ENCODE measurements at places on chromosomes 16 and 17.

DNA sequence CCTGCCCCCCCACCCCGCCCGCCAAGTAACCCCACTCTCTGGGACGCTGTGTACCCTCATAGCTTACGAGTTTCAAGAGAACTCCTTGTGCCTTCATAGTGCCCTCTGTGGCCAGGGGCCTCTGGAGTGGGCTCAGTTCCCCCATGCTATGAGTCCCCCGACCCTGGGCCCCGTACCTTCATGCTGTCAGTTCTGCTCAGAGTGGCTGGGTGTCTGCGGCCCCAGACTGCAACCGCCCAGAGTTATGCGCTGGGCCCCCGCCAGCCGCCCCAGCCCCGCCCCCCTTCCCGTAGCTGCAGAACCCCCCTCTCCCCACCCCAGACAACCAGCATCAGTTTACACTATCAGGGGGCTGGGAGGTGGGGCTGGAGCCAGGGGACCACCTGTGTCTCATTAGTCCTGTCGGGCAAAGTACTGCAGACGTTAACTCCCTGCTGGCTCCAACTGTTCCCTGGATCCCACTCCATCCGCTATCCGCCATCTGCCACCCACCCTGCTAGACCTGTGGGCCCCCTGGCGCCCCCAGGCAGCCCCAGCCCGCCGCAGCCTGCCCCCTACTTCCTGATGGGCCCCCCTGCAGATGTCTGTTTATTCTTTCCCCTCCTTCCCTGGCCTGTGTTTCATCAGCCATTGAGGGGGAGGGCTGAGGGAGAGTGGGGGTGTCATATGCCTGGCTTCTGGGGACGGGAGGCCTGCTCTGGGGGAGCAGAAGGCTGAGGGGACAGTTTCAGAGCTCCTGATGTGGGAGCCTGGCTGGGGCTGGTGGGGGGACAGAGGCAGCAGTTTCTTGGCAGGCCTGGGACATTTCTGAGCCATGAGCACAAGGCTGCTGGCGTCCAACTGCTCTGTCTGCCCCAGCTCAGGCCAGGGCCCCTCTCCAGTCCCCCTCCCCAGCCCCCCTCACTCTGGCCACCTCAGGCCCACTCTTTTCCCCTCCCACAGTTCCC, at the start of gene MFAP4:
MFAP4 (minus strand) TSS at position 217 of the 947 bp plus-strand sequence; CDS start at position 182, 35 bp downstream.
- no peak for DNase-seq

DNA sequence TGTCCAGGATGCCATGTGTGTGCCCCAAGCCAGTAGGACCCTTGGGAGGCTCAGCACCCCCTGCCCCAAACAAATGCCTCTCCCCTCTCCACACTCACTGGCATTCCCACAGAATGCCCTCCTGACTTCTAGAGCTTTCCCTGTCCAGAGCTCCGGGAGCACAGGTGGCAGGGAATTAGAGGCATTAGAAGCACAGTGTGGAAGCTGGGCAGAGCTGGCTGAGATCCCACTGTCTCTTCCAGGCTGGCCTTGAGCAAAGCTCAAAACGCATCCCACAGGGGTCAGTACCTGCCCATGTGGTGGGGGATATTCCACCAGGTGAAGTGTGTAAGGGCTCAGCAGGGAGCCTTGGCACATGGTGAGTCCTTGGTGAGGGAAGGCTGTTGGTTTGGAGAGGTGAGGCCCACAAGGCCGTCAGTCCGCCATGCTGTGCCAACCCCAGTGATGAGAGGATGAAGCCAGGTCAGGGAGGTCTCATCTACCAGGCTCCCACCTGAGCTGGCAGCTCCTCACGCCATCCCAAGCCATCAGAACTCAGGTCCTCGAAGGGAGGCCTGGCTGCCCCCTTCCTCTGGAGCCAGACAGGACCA, 18.1 kb downstream of the ENDOV start:
- DNase-seq: no peak

GRCh38 chr17:55264278-55264644, 499 bp upstream of the HLF start:
- no peak for DNase-seq

DNA sequence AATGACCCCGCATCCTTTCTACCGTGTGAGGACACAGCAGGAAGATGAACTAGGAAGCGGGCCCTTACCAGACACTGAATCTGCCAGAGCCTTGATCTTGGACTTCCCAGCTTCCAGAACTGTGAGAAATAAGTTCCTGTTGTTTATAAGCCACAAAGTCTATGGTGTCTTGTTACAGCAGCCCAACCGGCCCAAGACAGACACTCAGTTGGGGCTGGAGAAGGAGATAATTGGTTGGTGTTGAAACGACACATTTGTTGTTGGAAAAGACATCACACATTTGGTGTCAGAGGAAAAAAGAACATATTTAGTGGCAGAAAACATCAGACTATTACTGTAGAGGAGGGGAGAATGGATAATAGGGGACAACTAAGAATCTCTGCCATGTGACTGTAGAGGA, 122.3 kb upstream of the SEC14L1 start:
- no peak for DNase-seq

GRCh38 chr16:73858326-73858725, 438.3 kb upstream of the PSMD7 start:
- DNase-seq: no peak

- DNase-seq: no peak
Measured at GRCh38 chr17:83159204-83160049, 80.0 kb downstream of the METRNL start.

- peak; percentile 71 for DNase-seq
Measured at GRCh38 chr17:76867578-76868175, 527 bp upstream of the MGAT5B start.

DNA sequence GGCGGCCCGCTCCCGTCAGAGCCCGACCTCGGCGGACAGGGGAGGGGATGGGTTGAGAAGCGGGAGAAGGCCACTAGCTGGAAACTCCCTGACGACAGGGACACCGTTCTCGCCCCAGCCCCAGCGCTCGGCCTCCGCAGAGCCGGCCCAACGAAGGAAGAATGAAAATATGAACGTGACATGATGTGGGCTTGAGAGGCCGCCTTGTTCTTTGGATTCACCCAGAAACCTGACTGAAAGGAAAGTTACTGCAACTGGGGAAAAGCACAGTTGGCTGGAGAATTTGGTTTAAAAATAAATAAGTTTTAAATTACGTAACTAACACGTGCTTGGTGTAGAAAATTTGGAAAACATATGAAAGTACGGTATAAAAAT, 21.1 kb downstream of the NPTX1 start:
- no peak for DNase-seq

- DNase-seq: no peak
Measured at GRCh38 chr16:84391151-84392030, 23.1 kb downstream of the ATP2C2 start.

GRCh38 chr17:78044280-78044835, 84.2 kb downstream of the TMC6 start:
- DNase-seq: no peak

GRCh38 chr16:9256196-9256595, 164.8 kb downstream of the HAPSTR1 start:
- DNase-seq: peak; percentile 12

GRCh38 chr16:85690469-85691064, 1.8 kb upstream of the GINS2 start:
- DNase-seq: no peak

- DNase-seq: peak; percentile 78
Measured at GRCh38 chr16:71933913-71934695, 38.8 kb downstream of the IST1 start.

- DNase-seq: no peak
Measured at GRCh38 chr17:34671191-34671590, 91.8 kb downstream of the TMEM132E start.

DNA sequence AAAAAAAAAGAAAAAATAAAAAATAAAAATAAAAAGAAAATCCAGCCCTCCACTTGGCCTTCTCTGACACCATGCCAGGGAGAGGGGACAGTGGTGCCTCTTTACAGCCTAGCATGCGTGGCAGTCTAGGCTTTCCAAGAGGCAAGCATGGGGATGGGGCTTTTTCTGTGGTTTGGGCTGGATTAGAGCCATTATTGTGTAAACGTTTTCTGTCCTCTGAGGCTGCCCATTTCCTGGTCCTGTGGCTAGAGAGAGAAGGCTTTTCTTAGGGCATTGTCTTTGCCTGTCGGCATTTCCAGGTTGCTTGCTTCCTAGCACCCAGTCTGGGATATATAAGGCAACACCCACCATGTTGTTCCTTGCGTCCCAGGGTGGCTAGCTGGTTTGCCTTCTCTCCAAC, 2.7 kb upstream of the DHRS7B start:
- DNase-seq: no peak

DNA sequence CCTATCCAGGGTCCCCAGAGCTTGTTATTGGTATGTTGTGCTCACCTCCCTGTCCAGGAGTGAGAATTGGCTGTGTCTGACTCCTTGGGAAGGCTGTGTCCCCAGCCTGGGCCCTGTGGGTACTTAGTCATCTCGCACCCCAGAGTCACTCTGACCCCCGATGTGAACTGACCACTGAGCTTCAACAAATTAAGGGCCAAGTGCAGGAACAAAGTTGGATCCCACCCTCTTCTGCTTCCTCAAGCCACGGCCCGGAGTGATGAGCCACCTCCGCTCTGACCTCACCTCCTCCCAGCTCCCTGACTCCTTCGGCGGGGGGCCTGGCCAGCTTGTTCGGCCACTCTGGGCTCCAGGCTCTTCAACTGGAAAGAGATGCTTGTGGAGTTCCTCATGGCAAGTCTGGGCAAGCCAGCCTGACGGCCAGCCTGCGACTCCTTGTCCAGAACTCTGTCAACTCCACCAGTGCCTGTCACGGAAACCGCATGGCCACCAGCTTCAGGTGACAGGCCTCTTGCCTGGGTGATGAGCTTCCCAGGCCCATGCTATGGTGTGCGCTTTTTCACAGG, 22.3 kb upstream of the MPRIP start:
- no peak for DNase-seq

- DNase-seq: no peak
Measured at GRCh38 chr17:35797370-35797769, 1.9 kb upstream of the MMP28 start.

DNA sequence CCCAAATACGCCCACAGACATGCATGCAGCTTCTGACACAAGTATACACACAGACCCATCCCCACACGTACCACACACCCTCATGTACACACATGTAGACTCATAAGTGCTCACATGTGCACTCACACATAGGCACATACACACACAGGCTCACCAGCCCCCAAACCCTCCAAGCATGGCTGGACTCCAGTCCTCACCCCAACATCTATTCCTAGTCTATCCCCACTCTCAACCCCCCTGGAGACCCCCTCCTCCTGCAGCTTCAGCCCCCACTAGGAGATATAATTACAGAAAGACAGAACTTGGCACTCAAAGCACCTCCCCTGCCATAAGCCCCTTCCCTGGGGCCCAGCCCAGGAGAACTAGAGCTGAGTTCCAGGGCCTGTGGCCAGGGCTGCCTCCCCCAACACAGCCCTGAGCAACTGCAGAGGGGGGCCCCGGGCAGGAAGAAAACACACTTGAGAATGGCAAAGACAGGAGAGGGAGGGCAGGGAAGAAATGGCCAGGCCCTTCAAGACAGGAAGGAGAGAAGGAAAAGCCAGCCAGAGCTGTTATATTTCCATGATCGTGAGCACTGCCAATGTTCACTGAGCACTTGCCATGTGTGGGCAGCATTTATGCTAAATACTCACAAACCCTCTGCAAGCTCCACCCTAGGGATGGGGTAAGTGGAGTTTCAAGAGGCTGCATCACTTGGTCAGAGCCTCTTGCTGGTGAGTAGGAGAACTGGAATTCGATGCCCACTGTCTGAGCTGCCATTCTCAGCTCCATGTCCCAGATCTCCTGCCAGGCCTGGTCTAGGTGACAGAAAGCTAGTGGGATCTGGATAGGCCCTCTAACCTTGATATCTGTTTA, 224.5 kb downstream of the ZNF423 start:
- no peak for DNase-seq

DNA sequence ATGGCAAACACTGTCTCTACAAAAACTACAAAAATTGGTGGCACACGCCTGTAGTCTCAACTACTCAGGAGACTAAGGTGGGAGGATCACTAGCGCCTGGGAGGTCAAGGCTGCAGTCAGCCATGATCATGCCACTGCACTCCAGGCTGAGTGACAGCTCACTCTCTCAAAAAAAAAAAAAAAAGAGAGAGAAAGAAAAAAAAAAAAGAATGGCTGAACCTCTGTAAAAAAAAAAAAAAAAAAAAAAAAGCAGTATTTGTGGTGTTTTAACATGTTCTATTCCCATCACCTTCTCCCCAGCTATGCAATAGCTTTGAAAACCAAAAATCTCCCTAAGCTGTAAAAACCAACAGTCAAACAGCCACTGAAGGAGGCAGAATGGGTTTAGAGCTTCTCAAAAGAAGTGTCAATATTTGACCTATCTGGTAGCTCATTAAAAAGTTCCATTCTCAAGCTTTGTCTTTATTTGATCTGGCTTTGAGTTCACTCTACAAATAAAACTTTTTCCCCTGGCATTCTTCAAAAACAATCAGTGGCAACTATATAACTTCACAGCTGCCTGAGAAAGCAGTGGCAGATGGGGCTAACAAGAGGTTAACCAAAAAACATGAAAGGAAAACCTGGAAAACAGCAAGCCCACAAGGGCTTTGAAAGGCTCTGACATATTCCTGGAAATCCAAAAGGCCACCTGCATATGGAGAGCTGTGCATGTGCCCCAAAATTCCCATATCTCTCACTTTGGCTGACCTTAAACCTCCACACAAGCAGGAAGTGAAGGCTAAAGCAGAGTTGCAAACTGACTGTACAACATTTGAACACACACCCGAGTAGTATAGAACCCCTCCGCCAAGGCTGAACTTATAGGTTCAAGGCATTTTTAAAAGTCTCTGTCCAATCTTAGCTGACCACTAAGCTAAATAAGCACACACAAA, 36.0 kb downstream of the USP32 start:
- DNase-seq: no peak

GRCh38 chr16:87216841-87217275, 100.3 kb downstream of the C16orf95 start:
- no peak for DNase-seq

- DNase-seq: peak; percentile 50
Measured at GRCh38 chr16:21083729-21084268, 66.8 kb downstream of the DNAH3 start.

- DNase-seq: no peak
Measured at GRCh38 chr17:3961564-3962047, 2.6 kb downstream of the ATP2A3 start.

DNA sequence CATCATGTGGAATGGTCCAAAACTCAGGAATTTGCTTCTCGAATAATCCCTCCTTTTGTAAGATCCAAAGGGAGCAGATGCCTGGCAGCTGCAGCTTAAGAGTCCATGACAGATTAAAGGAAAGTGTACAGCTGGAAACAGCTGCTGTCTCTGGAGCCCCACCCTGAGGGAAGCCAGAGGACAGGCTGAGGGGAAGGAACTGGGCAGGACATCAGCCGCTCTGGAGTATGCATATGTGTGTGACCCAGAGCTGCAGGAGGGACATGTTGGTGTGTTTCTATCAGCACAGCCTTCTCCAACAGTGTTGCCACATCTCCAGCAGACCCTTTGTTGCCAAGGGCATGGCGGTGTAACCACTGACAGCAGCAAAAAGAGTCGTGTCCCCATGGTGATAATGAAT, 46.2 kb downstream of the CYB561 start:
- DNase-seq: no peak

- peak; percentile 35 for DNase-seq
Measured at GRCh38 chr16:56866955-56867830, 2.2 kb downstream of the SLC12A3 start.

DNA sequence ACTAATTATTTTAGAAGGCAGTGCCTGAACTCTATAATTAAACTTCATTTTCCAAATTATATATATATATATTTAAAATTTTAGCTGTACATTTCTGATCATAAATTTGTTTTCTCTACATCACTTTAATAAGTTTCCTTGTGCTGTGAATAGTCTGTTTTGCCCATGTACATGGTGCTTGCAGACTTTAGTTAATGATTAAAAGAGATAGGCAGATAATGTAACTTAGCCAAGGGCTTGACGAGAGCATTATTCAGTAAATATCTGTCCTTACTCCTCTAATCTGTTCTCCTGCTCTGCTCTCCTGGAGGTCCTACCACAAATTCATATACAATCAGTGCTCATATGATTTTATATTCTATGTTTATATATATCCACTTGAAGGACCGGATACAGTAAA, 595.2 kb upstream of the KIF2B start:
- DNase-seq: no peak

Measured in Caki2 (cell line).